Dorsolateral prefrontal cortex (tissue), 122 donors: ENCODE measurements at places on chromosomes 5 and 9. TPM values are rescaled to one million over a fixed set of nuclear protein-coding genes. Genes with fewer than 3 reads are reported as not detected.
A peak's percentile ranks its signal among the peaks of the same experiment; 100 is the strongest.

Gene SLC6A18
- not detected for total RNA-seq

- no peak for DNase-seq
Observed at GRCh38 chr9:87054999-87055686, 107.8 kb upstream of the GAS1 start.

GRCh38 chr5:140217299-140218026, 42.5 kb downstream of the CYSTM1 start:
- no peak for DNase-seq

GRCh38 chr9:95038666-95039065, 278.8 kb downstream of the FANCC start:
- no peak for DNase-seq

DNA sequence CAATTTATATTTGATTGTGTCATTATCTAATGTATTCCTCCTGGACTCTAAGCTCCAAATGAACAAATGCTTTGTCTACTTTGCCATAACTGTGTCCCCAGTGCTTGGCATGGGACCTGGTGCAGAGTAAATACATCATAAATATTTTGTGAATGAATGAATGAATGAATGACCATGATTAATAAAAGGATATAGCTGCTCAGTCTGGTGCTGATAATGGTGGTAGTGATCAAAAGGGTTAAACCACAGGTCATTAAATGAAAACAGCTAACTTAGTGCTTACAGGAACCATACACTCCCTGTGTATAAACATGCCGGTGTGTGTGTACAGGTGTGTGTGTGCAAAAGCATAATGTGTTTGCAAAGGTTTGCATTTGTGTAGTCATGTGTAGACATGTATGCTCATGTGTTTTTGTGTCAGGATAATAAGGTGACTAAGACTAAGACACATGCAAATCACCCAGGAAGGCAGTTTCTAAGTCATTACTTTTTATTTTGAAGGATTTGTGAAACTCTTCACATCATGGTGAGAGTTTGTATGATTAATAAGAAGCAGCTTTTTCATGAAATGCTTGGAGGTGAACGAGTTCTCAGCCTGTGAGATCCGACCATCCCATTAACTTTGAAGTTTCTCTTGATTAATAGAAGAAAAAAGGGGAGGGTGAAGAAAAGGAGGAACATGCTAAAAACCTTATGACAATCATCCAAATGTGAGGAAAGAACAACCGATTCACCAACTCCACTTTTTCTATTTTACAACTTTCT, 24.6 kb downstream of the SPARC start:
- DNase-seq: no peak

DNA sequence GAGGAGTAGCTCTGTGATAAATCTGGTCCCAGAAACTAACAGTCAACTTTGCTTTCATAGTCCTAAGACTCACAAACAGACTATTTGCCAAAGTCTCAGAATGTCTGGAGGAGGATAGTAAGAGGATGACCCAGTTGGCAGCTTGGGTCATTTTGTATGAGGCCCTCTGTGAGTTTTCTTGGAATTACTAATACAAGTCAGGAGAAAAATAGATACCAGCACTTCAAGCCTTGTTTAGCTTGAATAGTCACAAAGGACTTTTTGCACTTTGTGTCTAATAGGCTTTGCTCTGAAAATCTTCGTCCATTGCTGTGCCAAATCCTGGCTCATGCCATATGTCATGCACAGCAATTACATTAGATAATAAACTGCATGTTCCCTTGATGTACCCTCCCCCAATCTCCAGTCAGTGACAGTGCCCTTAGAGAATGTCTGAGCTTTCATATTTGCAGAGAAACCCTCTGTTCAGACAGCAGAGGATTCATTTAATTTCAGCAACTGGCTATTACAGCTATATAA, 612.8 kb downstream of the CSNK1G3 start:
- DNase-seq: no peak

GRCh38 chr5:175588709-175589429, 69.0 kb upstream of the HRH2 start:
- no peak for DNase-seq

DNA sequence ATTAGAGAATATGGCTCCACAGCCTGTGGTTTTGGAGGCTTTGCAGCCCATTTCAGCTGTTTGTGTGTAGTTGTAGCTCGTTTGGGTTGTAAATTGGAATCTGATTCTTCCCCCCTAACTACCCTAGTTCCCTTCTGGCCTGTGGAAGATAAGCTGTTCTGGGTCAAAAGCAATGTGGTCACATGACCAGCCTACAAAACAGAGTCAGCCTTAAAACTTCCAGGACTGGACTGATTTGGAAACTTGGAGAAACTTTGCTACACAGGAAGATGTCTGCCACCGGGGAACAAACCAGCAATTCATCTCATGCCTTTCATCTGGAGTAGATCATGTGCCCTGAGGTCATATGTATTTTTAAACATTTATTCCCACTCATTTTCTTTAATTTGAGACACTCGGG, 83.8 kb downstream of the DAPK1 start:
- DNase-seq: no peak

DNA sequence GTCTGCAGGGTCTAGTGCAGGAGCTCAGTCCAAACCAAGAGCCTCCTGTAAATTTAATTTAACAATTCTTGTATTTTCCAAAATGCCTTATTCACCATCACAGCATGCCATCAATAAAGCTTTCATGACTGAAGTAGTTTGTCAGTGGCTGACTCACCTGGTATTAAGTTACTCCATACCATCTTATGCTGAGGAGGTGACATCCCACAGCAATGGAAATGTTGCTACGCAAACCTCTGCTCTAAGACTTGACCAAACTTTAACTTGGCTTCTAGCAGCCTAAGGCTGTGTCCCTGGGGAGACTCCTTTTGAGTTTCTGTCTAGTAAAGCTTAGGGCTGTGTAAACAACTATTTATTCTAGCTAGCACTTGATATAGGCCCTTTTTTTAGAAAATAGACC, 1231.3 kb upstream of the CDH18 start:
- no peak for DNase-seq

DNA sequence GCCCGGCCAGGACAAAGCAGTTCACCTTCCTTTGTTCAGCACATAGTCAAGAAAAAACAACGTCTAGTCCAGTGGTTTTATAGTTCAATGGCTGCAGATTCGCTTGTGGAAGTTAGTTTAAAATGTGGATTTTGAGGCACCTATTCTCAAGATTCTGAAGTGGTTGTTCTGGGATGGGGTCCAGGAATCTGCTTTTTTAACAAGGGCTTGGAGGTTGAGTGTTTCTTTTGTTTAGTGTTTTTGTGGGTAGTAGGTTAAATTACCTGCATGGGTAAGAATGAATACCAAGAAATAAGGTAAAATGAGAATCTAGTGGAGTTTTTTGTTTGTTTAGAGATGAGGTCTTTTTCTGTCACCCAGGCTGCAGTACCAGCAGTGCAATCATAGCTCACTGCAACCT, 28.4 kb upstream of the NADK2 start:
- DNase-seq: no peak

- peak; percentile 43 for DNase-seq
Observed at GRCh38 chr5:11903121-11903613, 1.1 kb downstream of the CTNND2 start.

- no peak for DNase-seq
Observed at GRCh38 chr9:206481-206880, 8.2 kb upstream of the DOCK8 start.
